ENCODE measurements at places on chromosomes 12 and 14. TPM values are rescaled to one million over a fixed set of nuclear protein-coding genes. Genes with fewer than 3 reads are reported as not detected.

HOXC5 gene
- not detected for total RNA-seq

CARMIL3 gene
- 1.6 TPM for total RNA-seq

- DNase-seq = no peak
Measured at GRCh38 chr12:101935890-101936746, 58.7 kb downstream of the DRAM1 start.

DNA sequence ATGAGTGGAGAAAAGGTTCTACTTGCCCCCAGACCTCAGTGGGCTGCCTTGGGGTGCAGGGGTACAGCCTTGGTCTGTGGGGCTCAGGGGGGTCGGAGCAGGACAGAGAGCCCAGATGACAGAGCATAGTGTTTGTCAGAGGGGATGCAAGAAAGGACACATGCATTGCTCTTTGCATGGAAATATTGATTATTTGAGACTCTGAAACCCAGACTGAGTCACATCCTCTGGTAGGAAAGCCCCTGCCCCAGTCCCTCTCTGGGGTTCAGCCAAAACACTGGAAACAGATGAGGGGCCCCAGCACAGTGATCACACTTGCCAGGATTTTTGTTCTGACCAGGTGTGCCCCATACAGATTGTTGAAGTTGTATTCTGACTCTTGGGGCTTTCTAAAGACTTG lies 1094.4 kb downstream of the BCL11B start:
- DNase-seq = no peak

GRCh38 chr14:60632777-60633176 lies 16.5 kb downstream of the SIX1 start:
- DNase-seq = no peak

Measured in G401 (cell line).